Ecto neural progenitor cell (in vitro differentiated cells): ENCODE measurements at places on chromosomes 11 and 22.

- DNase-seq: peak; percentile 66
Measured at GRCh38 chr22:30422481-30423300, 2.9 kb upstream of the MTFP1 start.

GRCh38 chr11:12156301-12157140 is 46.1 kb downstream of the MICAL2 start:
- DNase-seq: no peak

GRCh38 chr11:111421251-111421650 is 42.2 kb upstream of the POU2AF1 start:
- DNase-seq: no peak

DNA sequence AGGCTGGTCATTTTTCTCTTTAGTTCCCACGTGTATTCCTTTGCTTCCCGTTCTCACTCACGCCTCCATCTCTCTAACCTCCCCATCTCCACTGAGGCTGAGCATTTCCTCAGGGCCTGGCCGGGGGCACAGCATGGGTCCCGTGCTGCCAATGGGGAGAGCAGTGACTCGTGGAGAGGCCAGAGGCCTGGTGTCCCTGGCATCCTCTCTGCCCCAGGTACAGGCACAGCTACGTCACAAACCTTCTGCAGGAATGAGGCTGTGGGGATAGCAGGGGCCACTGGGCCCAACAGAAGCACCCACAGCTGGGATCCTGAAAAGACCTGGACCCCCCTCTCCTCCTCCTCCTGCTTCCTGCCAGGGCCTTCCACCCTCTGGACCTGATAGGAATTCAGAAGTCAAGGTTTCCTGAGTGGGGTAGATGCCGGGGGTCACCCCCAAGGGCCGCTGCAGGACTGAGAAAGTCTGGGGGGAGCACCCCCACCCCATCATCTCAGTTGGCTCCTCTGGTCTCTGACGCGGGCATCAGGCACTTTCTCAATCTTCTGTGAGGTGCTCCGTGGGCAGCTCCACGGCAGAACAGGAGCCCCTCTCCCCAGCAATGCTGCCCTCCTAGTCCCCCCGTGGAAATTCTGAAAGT is 11.8 kb downstream of the PNPLA5 start:
- DNase-seq: no peak

DNA sequence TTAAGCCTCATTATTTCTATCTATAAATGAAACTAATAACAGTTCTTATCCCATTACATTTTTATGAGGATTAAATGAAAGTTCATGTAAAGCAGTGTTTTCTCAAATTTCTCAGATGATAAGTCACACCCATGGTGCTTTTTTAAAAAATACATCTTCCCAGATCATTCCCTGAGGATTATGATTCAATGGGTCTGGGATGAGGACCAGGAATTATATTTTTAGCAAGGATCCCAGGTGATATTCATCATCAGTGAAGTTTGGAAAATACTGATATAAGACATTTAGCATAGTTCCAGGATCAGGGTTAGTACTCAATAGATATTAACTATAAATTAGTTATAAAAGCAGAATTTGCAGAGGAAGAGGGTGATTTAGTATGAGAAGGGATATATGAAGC is 89.1 kb downstream of the BBOX1 start:
- DNase-seq: no peak

- no peak for DNase-seq
Measured at GRCh38 chr11:46808799-46809431, 37.2 kb downstream of the CKAP5 start.

GRCh38 chr11:122773781-122774266 is 64.5 kb upstream of the CRTAM start:
- no peak for DNase-seq

DNA sequence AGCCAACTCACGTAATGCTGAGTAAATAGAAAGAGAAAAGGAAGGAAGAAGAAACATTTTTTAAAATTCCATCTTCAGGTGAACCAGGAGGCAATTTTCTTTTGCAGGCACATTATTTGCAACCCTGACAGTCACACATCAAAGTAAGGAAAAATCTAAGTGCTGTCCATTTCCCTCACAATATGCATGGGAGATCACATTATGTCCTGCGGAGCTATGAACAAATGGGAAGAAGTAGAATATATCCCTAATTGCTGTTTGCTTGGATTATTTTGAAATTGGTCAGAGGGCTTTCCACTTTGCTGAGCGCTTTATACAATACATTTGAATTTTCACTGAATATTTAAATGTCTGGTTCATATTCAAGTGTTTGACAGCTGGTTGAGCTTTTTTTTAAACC is 133.8 kb upstream of the API5 start:
- DNase-seq: no peak

GRCh38 chr22:23219822-23220484 is 39.6 kb downstream of the BCR start:
- no peak for DNase-seq

DNA sequence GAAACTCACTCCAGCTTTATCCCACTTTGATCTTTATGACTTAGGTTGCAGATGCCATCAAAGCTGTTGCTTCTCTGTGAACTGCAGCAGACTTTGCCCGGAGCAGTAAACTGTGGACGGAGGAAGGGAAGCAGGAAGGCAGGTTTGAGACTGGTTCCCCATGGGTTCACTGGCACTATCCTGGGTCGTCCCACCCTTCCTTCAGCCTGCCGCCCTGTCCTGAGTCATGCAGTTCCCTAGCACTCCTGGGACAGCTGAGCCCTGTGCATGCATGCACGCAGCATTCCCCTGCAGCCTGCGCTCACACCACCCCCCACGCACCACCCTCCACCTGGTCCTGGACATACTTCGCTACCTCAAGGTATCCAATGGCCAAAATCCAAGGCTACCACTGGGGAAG is 23.5 kb upstream of the P2RY2 start:
- DNase-seq: no peak

- no peak for DNase-seq
Measured at GRCh38 chr11:134361661-134362060, 29.9 kb downstream of the GLB1L2 start.

- DNase-seq: no peak
Measured at GRCh38 chr11:104876861-104877431, 21.3 kb downstream of the CASP12 start.

DNA sequence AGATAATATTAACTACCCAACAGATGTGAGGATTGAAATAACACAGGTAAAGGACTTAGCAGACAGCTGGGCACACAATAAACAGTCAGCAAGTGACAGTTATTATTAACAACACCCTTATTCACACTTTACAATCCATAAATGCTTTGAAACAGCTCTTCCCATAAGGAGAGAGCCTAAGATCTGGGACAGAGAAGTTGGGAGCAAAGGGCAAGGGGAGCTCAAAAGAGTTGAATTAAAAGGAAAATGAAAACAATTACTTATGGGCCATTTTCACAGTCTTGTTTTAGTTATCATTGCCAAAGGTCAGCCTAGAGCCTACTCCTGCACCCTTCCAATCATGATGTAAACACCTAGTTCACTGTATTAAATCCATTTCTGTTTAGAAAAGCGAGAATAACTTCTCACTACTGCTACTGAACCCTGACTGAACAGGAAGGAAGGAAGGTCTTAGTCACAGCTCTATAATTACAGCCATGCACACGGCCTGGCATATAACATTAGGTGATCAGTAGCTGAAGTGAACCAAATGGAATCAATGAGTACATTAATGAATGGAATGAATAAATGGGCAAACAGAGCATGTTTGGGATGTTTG is 111.3 kb downstream of the PLEKHA7 start:
- no peak for DNase-seq

DNA sequence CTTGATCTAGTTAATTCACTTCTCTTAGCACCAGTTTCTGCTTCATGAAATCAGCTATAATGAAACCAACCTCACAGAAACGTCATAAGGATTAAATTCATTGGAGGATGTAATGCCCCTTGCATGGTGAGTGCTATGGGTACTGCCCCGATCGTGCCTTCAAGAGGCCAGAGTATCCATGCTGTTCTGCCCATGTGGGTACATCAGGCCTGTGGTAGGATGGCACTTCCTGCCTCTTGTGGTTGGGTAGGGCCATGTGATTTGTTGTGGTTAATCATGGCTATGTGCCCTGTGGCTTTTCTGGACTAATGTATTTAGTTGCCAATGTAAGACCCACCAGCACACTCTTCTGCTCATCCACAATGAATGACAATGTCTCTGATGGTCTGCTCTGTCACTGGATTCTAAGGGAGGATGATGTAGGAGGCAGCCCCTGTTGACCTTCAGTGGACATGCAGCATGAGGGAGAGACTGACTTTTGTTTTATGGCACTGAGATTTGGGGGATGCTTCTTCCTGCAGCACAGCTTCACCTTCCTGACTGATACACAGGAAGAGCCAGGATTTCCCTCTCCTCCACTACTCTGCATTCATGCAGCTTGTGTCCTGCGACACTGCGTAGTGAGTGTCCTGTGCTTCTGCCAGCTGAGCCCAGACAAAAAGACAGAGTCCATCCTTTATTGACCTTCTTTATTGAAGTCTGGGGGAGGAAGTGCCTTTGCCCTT is 66.2 kb downstream of the DHCR7 start:
- no peak for DNase-seq

GRCh38 chr11:95790933-95791708 is 823 bp downstream of the CEP57 start:
- DNase-seq: peak; percentile 70

GRCh38 chr11:127052404-127052803 is 51.8 kb upstream of the KIRREL3 start:
- no peak for DNase-seq

- DNase-seq: no peak
Measured at GRCh38 chr11:130798280-130798679, 118.0 kb downstream of the SNX19 start.

DNA sequence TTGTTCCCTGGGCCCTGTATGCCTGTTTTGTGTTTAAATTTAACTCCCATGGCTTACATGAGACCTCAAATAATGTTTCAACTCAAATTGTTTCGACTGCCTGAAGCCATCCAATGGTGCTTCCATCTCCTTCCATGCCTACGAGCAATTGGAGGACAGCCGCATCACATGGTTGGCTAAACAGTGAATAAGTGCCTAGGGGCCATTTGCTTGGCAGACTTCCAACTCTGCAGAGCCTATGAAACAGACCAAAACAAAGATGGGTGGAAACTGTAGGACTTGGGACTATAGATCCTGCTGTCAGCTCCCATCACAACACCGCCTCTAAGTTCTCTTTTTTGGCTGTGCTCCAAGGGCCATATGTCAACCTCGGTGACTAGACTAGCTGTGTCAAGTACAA is 84.1 kb downstream of the PARVA start:
- no peak for DNase-seq

DNA sequence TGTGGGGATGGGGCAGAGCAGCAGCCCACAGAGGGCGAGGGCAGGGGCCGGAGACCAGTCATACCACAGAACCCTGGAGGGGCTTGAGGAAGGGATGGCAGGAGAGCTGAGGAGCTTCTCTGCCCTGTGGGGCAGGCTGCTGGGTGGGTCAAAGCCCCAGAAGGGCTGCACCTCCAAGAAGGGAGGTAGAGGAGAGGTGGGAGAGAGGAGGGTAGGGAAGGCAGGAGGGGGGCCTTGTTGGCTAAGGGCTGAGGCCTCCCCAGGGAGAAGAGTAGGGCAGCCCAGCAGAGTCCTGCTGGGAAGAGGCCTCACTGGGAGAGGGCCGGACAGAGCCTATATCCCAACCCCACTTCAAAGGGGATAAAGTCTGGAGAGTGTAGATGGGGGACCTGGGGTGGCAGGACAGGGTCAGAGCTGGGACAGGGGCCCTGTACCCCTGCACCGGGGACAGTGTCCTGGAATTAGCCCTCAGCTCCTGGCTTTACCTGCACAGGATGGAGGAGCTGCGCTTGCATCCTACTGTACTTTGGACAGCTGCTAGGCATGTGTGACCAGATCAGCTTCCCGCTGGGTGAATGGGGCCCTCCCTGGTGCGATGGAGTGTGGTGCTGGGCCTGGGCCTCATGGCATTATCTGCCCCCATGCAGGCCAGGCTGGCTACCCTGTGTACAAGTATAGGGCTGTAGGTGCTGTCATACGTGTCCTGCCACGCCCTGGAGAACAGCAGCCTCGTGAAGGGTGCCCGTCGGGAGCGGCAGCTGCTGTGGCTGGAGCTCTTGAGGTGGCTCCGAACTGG is 7.3 kb downstream of the DGCR6L start:
- DNase-seq: peak; percentile 38

DNA sequence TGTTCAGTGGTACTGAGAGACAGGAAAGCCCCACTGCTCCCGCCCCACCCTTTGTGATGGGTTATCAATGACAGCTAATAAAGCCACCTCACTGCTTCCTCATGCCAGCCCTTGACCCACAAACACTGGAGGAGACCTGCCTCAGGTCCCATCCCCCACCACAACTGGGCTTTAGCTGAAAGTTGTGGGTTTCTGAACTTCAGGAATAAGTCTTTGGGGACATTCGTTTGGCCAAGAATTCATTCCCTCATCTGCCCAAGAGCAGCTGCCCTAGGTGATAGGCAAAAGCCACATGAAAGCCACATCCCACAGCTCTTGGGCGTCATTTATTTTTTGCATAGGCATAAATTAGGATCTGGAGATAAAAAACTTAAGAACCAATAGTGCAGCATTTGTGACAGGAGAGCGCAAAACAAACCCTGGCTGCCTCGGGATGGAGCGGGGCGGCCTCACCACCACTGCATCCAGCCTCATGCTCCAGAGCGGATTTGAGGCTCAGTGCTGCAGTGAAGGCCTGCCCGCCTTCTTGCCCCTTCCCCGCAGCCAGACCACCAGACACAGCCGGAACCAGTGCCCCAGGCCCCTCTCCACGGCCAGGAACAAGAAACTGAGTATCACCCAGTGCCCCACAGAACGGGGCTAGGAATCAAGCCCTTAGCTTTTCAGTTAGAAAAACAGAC is 21.2 kb downstream of the SUN2 start:
- DNase-seq: no peak

GRCh38 chr11:86952221-86952875 is 2.8 kb downstream of the FZD4 start:
- no peak for DNase-seq

DNA sequence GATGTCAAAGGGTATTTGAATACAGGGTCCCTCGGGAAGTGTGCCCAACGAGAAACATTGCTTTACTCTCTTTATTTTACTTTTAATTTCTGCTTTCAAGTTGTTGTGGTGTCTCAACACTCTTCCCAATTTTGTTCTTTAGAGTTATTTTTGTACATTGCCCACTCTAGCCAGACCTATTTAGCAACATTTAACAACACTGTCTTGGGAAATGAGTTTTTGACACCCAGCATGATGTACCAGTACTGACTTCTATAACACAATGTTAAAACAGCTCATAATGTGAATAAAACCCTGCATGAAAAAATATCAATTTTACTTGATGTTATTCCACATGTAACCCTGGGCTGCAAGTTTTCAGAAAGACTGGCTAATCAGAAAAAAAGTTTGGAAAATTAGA is 350.2 kb upstream of the PITPNB start:
- DNase-seq: no peak

DNA sequence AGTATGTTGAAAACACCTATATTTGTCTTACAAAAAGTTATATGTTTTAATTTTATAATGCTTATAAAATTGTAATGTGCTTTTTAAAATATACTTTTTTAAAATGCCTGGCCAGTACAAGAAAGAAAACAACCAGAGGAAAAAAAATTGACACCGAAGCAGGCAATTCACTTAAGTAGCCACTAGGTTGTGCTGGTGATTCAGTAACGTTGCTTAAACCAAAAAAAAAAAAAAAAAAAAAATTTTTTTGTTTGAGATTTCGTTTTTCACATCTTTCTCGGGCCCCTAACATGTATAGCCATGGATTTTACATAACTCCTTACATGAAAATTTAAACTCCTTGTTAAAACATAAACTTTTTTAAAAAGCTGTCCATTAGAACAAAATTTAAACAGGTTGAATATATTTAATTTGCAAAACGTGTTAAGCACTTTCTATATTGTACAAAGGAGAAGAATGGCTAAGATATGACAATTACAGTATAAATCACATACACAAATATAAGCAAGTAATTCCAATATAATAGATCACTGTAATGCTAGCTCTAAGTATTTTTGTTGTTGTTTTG is 9.2 kb downstream of the OR8B4 start:
- DNase-seq: no peak

GRCh38 chr11:124898263-124898680 is 607 bp upstream of the ROBO4 start:
- peak; percentile 49 for DNase-seq
